ENCODE measurements at places on chromosomes 5 and 9.

- DNase-seq = no peak
Observed at GRCh38 chr9:93205045-93205768, 21.3 kb downstream of the WNK2 start.

- DNase-seq = no peak
Observed at GRCh38 chr9:89536145-89536574, 38.2 kb upstream of the SEMA4D start.

- DNase-seq = no peak
Observed at GRCh38 chr5:141343953-141344463, 379 bp downstream of the PCDHGA3 start.

DNA sequence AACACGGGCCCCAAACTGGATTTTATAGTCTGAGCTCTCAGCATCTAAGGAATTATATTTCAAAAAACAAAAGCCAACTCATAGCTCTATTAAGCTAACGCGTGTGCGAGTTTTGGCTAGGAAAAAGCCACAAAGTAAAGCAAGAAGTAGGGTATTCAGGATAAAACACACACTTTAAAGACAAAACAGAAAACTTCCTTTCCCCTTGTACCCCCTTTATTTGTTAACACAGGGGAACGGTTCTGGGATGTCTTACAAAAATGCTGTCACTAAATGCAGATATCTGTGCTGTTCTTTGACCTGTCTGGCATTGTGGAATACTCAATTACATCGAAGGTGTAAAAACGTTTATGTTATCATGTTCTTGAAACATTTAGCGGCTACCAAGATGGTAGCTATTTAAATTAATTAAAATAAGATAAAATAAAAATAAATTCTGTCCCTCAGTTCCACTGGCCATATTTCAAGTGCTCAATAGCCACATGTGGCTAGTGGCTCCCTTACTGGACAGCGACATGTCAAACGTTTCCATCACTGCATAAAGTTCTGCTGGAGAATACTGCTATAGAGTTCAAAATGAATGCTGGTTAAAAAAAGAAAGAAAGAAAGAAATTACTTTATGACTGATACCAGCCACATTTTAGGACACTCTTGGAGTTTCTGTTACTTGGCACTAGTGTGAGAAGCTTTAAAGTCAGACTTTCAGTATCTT lies 7.2 kb upstream of the MEF2C start:
- no peak for DNase-seq

- DNase-seq = no peak
Observed at GRCh38 chr9:86632537-86632936, 278.3 kb upstream of the TUT7 start.

DNA sequence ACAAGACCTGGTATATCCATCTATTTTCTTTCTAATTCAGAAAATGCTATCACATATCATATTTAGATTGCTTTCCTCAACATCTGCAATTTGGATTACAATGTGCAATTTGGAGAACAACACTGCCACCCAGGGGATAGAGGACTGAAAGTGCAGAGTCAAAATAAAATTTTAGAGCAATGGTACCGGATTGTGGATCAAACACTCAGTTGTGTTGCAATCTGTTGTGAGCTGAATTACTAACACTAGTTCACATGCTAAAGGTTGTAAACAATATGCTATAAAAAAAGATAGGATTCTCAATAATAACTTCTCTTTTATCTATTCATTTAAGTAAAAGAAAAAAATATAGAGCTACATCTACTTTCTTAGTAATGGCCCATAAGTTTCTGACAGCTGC lies 11.9 kb upstream of the SRFBP1 start:
- DNase-seq = no peak

- no peak for DNase-seq
Observed at GRCh38 chr5:109936996-109937395, 247.3 kb downstream of the MAN2A1 start.

DNA sequence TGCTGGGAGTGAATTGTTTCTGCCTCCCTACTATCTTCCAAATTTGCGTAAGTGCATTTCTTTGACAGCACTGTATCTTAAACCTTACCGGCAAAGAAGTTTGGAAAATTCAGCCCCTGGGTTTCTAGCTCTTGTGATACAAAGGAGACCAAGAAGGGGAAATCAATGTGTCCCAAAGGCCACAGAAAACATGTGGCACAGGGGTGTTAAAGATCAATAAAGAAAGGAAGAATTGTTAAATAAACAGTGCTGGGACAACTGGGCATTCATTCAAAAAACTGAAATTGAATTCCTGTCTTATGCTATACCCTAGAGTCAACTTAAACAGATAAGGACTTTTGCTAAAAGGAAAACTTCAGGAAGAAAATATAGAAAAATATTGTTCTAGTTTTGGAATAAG lies 328.1 kb downstream of the MAN2A1 start:
- DNase-seq = no peak

GRCh38 chr9:129317179-129318011 lies 139.3 kb upstream of the IER5L start:
- no peak for DNase-seq

DNA sequence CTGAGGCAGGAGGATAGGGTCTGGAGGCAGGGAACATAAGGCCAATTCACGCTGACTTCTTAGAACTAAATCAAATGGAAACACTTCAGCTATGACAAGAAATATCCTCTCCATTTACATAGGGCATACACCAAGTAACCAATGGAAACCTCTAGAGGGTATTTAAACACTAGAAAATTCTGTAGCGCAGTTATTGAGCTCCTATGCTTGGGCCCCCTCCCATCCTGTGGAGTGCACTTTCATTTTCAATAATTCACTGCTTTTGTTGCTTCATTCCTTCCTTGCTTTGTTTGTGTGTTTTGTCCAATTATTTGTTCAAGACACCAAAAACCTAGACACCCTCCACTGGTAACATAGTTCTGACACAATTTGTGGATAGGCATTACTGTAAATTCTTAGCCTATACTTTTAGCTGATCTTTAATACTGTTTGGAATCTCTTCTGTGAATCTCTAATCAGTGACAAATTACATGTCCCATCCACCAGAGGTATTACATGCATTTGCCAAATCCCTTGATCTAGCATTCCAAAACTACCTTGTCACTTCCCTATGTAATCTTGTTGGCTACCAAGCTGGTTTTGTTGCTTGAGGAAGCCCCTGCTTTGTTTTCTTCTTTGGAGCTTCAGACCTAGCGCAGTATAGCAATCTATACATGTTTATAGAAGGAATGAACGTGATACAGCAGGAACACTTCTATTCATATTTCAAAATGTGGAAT lies 61.6 kb downstream of the ST8SIA4 start:
- no peak for DNase-seq

GRCh38 chr9:96187151-96187555 lies 114.8 kb downstream of the HSD17B3 start:
- DNase-seq = no peak

DNA sequence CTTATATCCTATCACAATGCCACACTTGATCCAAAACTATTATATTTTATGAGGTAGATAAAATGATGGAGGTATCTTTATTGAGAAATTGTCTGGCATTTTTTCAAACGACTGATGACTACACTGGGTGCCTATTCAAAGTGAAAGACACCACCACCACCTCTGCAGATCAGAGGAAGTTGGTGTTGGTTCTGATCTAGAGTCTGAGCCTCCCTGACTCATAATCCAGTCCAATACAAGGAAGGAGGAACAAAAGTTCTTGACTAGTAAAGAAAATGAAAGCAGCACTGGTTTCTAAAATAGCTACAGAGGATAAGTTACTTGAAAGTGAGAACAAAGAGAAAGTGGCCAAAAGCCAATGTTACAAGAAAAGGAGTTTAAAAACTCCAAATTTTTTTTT lies 139.9 kb downstream of the RFX3 start:
- no peak for DNase-seq

DNA sequence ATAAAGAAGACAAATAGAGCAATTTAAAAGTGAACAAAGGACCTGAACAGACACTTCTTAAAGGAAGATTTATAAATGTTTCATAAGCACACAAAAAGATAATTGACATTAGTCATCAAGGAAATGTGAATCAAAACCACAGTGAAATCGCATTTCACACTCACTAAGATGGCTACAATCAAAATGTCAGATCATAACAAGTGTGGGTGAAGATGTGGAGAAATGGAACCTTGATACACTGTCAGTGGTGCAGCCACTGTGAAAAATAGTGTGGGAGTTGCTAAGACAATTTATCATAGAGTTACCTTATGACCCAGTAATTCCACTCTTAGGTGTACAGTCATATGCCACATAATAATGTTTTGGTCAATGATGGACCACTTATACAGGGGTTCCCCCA lies 54.5 kb upstream of the HTR4 start:
- no peak for DNase-seq

DNA sequence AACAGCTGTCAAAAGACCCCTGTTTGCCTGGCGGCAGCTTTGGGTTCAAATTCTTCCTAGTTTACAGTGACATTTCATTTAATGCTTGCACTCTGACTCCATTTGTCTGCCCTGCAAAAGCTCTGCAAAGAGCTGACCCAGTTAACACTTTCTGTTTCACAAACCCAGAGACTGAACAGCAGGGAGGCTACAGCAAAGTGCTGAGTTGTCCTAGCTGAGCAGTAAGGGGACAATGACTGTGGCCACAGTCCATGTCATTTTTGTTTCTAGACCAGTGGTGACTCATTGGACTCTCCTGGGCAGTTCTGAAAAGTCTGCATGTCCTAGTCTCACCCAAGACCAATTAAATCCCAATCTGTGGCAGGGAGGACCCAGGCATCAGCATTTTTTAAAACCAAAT lies 994.8 kb upstream of the WWC1 start:
- no peak for DNase-seq

DNA sequence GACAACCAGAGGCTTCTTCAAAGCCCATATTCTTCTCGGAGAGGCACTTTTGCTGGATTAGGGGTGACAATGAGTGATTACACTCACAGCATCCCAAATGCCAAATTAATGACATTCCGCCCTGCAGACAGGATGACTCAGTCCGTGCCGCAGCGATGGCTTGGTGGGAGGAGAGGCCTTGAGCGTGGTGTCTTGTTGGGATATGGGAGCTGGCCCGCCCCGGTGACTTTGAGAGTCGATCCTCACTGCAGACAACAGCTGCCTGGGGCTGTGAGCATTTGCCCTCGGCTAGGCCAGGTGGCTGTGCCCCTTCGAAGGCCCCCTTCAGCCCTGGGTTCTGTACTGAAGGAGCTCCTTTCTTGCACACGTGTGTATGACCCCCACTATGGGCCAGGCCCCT lies 29.8 kb downstream of the OLFM1 start:
- no peak for DNase-seq

DNA sequence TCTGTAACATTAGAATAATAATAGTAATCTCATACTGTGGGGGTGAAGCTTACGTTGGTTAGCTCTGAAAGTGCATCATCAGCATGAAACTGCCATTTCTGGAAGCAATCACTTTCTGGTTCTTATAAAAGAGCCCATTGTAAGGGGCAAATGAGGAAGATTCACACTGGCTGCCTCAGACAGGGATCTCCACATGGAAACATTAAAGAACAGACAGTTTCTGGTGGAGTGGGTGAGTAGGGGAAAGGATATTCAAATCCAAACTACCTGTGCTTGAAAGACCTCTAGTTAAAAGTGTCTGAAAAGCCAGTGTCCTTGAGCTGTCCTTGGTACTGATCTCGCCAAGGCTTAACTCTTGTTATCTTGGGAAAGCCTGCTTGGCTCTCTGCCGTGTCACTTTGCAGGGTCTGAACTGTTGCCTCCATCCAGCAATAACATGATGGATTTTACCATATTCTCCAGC lies 19.1 kb upstream of the SLC31A2 start:
- no peak for DNase-seq

DNA sequence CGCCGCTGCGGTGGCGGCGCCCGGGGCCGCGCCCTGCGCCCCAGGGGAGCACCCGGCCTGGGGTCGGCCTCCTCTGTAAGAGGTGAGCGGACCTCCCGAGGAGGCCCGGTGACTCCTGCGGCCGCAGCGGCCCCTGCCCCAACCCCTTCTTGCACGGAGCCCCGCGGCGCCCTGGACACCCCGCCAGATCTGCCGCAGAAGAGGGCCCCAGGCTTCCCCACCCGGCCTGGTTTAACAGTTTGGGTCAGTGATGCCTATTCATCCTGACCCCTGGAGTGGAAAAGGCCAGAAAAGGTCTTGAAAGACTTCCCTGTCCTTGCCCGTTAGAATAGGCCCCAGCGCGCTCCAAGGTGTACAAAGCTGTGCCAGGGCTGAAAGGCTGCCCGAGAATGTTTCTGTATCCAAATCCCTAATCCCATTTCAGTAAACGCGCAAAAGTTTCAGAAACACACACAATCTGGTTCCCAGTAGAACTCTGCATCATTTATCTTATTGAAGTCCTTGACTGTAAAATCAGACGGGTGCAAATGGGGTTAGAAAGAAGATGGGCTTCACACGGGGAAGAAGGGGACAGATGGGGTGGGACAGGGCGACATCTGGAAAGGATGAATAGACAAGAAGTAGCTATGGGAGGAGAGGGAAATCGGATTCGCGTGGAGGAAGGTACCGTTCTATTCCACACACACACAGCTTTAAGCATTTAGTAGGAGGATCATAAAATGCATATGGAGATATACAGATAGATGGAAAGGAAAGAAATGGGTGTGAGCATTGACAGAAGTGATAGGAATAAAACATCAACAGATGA lies 1.1 kb upstream of the SSBP2 start:
- DNase-seq = no peak

DNA sequence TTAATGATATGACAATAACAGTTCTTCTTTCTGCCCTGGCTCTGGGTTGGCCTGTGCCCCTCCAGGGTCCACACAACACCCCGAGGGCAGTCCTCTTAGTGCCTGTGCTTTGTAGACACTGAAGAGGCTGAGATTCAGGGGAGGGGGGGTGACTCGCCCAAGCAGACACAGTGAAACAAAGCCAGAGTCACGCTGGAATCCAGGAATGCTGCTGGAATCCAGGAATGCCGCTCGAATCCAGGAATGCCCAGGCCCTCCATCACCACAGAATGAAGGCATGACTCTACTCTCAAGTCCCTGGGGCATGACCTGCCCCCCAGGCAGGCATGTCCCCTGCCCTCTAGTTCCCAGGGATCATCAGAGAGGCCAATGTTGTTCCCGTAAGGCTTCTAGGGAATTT lies 73.1 kb downstream of the LRSAM1 start:
- DNase-seq = no peak

GRCh38 chr9:122234022-122234748 lies 5.4 kb upstream of the LHX6 start:
- no peak for DNase-seq

- DNase-seq = no peak
Observed at GRCh38 chr5:35131723-35132122, 84.0 kb upstream of the AGXT2 start.

- DNase-seq = no peak
Observed at GRCh38 chr9:125683486-125683885, 23.5 kb downstream of the MAPKAP1 start.

- DNase-seq = no peak
Observed at GRCh38 chr5:9497347-9497746, 48.5 kb downstream of the SEMA5A start.

GRCh38 chr9:131087354-131087893 lies 8.9 kb upstream of the AIF1L start:
- no peak for DNase-seq

- no peak for DNase-seq
Observed at GRCh38 chr5:11335881-11336760, 568.1 kb downstream of the CTNND2 start.

GRCh38 chr9:70856411-70856810 lies 265.0 kb downstream of the TRPM3 start:
- DNase-seq = no peak

All from activated CD8-positive, alpha-beta memory T cell treated with anti-CD3 and anti-CD28 coated beads for 1 hour (primary cell).